ENCODE measurements at places on chromosomes 4 and X.

GRCh38 chrX:29661290-29661689, 554.1 kb upstream of the MAGEB2 start:
- no peak for DNase-seq

DNA sequence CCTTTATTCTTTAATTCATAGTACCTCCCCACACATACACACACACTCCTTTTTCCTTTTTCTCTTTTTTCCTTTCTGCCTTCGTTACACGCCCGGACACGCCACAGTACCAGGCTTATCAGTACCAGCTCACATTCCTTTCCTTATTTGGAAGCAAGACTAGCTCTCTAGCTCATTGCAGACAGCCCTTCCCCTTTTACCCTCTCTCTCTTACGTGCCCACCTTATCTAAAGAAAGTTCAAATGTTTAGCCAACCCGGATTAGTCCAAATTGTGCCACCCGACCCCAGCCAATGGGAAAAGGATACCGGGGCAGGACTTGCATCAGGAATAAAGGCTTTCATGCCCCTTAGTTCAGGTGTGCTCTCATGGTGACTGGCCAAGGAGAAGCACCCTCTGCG, 194.7 kb upstream of the VCX3A start:
- DNase-seq: no peak

- no peak for DNase-seq
These were observed 128.7 kb downstream of the MID1IP1 start for GRCh38 chrX:38929966-38930421.

GRCh38 chr4:9964879-9965278, 56.4 kb downstream of the SLC2A9 start:
- no peak for DNase-seq

DNA sequence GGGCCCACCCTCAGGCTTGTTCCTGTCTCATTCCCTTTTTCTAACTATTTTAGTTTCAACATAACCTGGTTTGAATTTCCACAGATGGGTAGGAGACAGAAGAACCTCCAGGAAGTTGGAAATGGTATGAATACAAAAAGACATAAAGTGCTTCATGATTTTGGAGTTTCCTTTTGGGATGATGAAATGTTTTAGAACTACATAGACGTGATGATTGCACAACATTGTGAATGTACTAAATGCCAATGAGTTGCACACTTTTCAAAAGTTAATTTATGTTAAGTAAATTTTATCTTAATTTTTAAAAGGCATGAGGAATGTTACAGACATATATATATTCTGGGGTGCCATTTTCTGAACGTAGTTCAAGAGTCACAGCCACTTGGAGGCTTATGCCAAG, 41.1 kb upstream of the IBSP start:
- DNase-seq: no peak

DNA sequence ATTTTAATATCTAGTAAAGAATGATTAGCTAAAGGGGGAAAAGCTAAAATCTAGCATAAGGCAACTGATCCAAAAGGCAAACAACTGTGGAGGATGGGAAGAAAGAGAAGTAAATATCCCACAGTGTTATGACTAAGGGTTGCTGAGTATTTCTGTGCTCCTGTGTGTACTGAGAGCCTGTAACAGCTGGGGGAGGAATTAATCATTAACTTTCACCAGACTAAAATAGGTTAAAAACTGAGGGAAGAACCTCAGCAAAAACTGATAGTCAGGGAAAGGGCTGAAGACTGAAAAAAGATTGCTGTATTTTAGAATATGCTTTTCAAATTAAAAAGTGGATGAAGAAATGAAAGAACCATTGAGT, 365.9 kb downstream of the CXXC4 start:
- DNase-seq: no peak

DNA sequence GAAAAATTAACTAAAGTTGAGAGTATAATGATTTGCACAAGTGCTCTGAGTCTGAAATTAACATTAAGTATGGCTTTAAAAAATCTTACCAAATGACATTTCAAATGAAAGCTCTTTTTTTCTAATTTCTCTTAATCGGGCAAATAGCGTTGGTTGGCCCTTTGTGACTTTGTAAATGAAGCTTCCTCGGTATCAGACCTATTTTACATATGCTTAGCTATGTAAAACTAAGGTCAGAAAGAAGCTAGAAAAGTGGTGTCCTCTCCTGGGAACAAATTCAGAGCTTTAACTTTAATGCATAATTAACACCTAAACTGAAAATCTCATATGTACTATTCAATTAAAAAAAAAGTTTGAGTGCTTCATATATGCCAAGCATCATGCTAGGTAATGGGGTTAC, 62.7 kb downstream of the N4BP2 start:
- no peak for DNase-seq

GRCh38 chr4:2786794-2787229, 6.1 kb upstream of the SH3BP2 start:
- DNase-seq: no peak

DNA sequence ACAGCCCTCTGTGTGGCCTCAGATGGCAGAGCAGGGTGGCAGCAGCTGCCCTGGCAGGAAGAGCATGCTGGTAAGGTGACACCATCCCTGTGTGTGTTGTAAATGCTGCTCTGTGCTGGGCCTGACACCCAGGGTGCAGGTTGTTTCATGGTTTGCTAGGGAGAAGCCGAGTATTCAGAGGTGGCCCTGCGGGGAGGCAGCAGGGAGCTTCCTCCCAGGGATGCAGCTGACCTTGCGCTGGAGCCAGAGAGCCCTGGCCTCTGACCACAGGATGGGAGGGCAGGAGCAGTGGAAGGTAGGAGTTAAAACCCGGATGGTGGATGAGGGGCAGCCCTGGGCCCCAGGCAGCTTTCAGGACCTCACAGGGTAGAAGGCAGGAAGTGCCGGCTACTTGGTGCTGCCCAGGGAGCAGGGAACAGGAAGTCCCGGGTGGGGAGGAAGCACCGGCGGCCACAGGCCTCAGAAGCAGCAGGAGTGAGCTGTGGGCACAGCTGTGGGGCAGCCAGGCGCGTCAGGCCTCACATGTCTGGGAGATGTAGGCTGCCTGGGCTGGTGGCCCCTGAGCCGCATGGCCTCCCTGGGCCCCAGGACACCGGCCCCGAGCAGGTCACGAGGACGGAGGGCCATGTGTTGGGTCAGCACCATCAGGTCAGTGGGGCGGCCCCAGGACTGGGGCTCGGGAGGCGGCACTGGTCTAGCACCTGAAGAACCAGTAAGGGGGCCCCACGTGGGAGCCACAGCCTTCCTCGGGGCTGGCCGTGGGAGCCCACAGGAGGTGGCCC, 19.1 kb downstream of the SH3BP2 start:
- DNase-seq: peak; percentile 49

GRCh38 chr4:152063621-152064240, 302.9 kb upstream of the GATB start:
- DNase-seq: no peak

DNA sequence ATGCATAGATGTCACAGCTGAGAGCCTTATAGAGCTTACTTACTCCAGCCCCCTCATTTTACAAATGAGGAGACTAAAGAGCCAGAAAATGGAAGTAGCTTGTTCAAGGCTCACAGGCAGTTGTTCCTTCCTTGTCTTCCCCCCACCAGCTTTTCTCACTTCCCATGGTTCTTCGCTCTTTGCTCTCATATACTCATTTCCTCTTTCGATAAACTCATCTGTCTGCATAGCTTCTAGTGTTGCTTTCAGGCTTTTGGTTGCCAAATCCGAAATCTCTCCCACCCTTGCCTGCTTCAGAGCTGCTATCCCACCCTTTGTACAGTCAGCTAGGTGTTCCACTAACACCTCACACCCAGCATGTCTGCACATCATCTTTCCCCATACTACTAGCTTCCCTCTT, 25.0 kb upstream of the GJB1 start:
- DNase-seq: no peak

DNA sequence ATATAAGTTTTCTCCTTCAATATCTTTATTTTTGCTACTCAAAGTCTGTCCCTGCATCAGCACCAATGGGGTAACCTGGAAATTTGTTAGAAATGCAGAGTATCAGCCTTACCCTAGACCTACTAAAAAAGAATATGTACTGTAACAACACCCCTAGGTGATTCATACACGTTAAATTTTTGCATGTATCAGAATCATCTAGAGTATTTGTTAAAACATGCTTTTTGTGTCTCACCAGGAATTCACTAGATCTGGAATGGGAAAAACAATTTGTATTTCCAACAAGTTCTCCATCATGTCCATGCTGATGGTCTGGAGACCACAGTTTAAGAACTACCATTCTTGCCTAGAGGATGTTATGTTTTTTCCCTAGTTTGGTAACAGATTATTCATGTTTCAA, 196.0 kb upstream of the EDNRA start:
- DNase-seq: no peak

DNA sequence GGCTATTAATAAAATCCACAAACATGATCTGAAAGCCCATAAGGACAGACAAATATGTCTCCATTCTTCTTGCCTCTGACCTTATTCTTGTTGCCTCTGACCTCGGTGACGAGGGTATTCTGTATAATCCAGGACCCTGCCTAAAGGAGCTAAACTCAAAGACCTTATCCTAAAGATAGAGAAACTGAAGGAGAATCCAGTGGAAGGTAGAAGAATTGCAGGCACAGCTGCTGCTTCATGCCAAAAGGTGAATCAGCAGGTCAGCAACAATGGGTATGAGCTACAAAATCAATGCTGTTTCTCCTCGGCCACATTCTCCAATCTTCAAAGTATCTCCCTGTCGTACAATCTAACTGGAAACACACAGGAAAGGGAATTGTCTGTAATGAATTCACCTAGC, 71.4 kb downstream of the INTS6L start:
- DNase-seq: no peak

GRCh38 chr4:61204353-61205060, 4.4 kb downstream of the ADGRL3 start:
- DNase-seq: no peak

DNA sequence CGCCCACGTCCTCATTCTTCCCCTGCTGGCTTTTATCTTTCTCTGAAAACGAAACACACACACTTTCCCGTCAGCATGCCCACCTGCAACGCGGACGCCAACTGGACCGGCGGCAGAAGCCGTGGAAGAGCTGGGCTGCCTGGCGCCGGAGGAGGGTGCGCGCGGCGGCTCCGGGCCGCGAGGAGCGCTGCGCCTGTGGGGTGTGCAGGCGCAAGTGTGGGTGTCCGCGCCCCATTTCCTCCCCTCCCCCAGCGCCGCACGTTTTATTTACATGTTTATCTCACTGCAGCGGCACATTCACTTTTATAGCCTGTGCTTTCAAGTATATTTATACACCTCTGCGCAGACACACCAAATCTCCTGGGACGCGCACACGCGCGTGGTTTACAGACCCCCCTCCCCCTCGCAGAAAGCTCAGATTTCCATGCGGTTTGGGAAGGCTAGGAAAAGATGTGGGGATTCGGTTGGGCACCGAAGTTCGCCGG, 1.5 kb downstream of the PITX2 start:
- DNase-seq: no peak

GRCh38 chr4:188727746-188728145, 588.5 kb downstream of the TRIML1 start:
- DNase-seq: no peak

- DNase-seq: no peak
These were observed 640.3 kb downstream of the TRIML1 start for GRCh38 chr4:188779581-188779980.

- DNase-seq: peak; percentile 68
These were observed 82.0 kb upstream of the CLDN34 start for GRCh38 chrX:9885150-9885549.

DNA sequence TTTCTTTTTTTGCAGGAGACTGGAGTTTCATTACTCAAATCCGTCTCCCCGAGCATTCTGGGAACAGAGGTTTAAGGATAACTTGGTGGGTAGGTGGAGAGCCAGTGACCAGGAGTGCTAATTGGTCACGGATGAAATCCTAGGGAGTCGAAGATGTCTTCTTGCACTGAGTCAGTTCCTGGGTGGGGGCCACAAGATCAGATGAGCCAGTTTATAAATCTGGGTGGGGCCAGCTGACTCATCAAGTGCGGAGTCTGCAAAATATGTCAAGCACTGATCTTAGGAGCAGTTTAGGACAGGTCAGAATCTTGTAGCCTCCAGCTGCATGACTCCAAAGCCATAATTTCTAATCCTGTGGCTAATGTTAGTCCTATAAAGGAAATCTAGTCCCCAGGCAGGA, 741.3 kb downstream of the PCDH7 start:
- no peak for DNase-seq

GRCh38 chrX:63664741-63665140, 120.3 kb downstream of the ARHGEF9 start:
- no peak for DNase-seq

GRCh38 chr4:126834854-126835253, 797.9 kb upstream of the INTU start:
- DNase-seq: no peak

DNA sequence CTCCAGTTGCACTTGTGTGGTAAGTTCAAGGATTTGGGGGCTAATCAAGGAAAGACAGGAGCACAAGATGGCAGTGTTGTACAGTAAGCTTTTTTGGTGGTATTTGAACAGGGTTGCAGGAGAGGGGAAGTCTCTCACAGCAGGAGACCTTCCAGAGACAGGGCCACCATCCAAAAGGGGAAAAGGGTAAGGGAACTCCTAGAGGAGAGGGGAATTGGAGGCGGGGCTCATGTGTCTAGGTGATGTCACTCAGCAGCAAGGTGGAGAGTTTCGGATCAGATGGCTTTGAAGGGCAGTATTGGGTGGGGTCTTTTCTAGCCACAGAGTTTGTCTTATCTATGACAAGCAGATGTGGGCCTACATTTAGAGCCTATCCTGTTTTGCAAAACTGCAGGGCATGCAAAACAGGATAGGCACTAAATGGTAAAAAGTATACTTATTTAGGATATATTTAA, 13.4 kb upstream of the RNF175 start:
- DNase-seq: no peak

DNA sequence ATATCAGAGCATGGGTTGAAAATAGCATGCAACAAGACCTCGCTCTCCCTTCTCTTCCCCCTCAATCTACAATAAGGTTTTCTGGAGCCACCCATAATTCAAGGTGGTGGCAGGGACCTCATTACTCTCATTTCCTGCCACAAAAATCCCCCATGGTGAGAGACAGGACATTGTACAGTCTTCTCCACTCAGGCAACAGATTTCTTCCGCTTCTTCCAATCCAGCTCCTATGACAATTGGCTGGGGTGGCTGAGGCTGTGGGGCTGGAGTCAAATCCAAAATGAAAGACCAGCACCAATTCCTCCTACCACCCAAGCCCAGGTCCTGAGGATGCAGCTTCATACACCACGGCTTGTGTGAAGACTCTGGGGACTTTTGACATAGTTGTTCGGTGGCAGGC, 40.3 kb upstream of the NKRF start:
- no peak for DNase-seq

- DNase-seq: no peak
These were observed 30.2 kb downstream of the SPANXD start for GRCh38 chrX:141668371-141668770.

DNA sequence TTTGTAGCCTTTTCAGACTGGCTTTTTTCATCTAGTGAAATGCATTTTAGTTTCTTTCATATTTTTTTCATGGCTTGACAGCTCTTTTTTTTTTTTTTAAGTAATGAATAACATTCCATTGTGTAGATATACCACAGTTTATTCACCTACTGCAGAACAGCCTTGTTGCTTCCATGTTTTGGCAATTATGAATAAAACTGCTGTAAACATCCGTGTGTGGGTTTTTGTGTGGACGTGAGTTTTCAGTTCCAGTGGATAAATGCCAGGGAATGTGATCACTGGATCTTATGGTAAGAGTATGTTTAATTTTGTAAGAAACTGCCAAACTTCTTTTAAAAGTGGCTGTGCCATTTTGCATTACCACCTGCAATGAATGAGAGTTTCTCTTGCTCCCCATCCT, 160.8 kb downstream of the SOWAHB start:
- no peak for DNase-seq

- DNase-seq: no peak
These were observed 357 bp upstream of the IGBP1 start for GRCh38 chrX:70132877-70133302.
